Esophagus squamous epithelium (tissue), 5 donors: ENCODE measurements at places on chromosomes 12 and 14.

DNA sequence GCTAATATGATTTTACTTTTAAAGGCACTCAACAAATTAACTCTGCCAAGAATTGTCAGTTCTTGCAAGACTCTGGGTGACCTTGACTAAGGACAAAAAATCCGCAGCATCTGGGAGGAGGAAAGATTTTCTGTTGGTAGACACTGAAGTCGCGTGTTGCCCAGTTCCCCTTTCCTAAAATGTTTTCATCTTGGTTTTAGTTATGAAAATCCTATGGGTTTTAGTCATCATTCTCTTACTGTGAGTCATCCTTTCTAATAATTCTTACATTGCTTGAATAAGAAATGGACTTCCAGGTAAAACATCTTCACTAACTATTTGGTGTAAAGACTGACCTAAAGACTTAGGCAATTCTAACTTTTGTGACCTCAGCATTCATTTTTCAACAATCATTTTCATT, 9.1 kb downstream of the GSG1 start:
- DNase-seq, result no peak

GRCh38 chr12:2151391-2151790, 98.6 kb downstream of the CACNA1C start:
- DNase-seq, result no peak

DNA sequence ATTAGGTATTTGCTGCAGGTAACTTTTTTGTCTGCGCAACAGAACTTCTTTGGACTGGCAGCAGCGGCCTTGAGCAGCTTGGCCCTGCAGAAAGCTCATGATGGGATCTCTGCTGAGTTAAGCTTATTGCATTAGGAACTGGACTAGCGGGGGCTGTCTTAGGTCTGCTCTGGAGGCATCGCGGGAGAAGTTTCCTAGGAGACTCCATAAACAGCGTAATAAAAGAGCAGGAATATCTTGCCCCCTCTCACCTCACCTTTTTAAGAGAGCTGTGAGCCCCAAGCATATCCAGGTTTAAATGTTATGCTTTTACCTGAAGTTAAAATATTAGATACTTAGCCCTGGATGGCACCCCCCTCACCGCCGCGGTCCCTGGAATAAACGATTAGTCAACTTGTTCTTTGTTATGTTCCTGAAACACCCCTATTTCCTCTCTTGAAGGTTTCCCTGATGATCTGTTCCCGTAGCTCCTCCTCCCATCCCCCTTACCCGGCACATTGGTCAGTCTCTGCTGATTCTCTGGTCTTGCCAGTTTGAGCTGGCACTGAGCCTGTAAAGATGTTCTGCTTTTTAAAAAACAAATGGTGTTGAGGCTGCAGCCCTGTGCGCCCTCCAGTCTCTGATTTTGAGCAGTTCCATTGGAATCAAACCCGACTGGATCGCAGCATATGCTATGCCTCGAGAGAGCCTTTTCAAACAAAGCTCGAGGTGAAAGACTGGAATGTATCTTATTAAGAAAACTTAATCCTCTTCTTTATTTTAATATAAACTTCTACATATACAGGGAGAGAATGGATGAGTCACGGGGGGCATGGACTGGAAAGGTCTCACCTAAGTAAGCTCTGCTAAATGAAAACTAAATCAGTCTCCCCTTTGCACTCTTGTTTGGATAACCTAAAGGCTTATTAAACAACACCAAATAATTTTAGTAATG, 1.9 kb downstream of the MLXIP start:
- DNase-seq, result no peak

- no peak for DNase-seq
Observed at GRCh38 chr12:93879476-93880421, 202.6 kb downstream of the CRADD start.

GRCh38 chr14:37051153-37051552, 121.3 kb downstream of the SLC25A21 start:
- DNase-seq, result no peak

DNA sequence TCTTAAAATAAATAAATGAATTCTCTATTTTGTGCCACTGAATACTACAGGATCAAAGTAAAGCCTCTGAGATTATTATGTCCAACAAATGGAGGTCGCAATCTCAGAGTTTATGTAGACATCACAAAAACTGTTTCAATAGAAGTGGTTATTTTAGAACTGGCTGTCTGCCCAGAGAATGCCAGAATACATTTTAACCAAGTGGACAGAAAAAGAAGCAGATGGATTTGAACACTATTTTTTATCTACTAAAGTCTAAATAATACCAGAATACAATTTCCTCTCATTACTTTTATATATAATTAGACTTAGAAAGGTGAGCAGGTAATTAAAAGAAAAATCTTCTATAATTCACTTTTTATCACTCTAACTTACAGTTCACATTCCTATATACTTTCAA, 118.3 kb downstream of the MED13L start:
- no peak for DNase-seq

GRCh38 chr12:123231931-123232330, 1.0 kb downstream of the MPHOSPH9 start:
- DNase-seq, result no peak

DNA sequence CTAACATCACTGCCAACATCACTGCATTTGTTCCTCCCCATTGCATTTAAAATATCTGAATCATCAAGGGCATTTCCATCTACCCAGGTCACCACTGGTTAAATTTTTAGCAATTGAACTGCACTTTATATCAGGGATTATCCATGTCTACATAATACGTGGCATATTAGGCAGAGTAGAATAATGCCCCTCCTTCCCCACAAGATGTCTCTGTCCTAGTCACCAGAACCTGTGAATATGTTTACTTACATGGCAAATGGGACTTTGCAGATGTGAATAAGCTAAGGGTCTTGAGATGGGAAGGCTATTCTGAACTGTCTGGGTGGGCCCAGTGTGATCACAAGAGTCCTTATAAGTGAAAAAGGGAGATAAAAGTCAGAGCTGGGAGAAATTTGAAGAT, 181.7 kb upstream of the ARID2 start:
- DNase-seq, result no peak

GRCh38 chr12:64890873-64891468, 66.5 kb downstream of the TBC1D30 start:
- DNase-seq, result no peak

- no peak for DNase-seq
Observed at GRCh38 chr12:130859161-130859560, 12.7 kb upstream of the RAN start.

DNA sequence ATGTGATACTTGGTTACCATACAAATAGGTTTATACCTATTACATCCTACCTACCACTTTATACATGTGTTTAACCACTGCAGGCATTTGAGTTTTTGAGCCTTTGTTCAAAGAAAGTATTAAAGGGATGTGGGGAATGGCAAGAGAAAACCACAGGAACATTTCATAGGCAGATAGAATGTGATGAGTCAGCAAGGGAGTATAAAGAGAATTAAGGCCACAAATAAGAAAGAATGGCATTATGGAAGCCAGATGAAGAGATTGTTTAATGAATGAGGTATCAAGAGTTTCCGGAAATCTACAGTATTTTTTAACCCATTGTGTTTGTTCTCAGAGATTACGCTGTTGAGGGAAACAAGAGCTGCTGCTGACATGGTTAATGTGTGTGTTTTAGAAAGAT, 66.9 kb downstream of the METTL25 start:
- DNase-seq, result no peak

GRCh38 chr12:86730233-86730632, 474.0 kb upstream of the MGAT4C start:
- DNase-seq, result no peak

GRCh38 chr12:67541625-67541991, 106.9 kb upstream of the DYRK2 start:
- no peak for DNase-seq

DNA sequence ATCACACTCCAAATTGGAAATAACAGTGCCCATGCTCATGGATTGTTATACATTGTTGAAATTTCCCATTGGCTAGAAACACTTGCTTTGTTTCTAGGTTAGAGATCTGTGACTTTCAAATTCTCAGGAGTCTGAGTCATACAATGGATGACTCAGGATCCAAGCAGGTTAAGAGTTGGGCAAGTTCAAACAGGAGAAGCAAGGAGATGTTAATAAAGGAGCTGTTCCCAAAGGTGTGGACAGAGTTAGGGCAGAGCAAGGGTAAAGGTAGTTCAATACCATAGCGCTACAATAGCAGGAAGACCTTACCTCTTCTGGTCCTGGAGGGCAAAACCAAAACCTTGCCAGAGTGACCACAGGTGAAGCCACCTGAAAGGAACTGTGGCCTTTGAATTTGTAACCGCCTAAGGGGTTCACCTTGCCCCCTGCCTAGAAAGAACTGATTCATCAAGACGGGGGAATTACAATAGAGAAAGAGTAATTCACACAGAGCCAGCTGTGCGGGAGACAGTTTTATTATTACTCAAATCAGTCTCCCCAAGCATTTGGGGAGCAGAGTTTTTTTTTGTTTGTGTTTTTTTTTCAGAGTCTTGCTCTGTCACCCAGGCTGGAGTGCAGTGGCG, 4.2 kb upstream of the AMN1 start:
- DNase-seq, result no peak

- DNase-seq, result no peak
Observed at GRCh38 chr12:97639702-97640101, 177.1 kb downstream of the RMST start.

- no peak for DNase-seq
Observed at GRCh38 chr12:90995010-90995409, 9.8 kb downstream of the EPYC start.

DNA sequence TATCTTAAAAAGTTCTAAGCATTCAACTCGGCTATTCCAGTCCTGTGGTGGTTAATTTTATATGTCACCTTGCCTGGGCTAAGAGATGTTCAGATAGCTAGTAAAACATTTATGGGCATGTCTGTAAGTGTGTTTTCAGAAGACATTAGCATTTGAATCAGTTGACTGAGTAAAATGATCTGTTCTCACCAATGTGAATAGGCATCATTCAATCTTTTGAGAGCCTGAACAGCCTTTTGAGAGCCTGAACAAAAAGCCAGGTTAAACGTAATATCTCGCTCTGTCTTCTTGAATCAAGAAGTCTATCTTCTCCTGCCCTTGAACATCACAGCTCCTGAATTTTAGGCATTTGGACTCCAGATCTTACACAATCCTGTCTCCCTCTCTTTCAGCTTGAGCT, 1266.1 kb downstream of the LRFN5 start:
- no peak for DNase-seq
